ENCODE measurements at places on chromosomes 7 and 10.

DNA sequence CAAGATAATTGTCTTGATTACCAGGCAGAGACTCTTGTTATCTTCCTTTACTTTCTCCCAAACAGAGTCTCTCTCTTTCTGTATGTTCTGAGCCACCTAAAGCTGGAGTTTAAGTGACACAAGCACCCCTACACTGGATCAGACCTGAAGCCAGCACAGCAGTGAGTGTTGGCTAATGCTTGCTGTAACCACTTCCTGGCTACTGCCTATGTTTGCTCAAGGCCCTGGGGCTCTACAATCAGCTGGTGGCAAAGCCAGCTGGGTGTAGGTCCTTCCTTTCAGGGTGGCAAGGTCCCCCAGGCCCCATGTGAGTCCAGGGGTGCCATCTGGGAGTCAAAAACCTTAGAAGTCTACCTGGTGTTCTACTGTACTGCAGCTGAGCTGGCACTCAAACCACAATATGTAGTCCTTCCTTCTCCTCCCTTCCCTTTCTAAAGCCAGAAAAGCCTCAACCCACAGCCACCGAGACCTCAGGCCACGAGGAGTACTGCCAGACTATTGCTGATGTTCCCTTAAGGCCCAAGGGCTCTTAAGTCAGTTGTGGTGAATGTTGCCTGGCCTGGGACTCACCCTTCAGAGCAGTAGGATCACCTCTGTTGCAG, 416.3 kb downstream of the ADRA2A start:
- DNase-seq: no peak

- DNase-seq: peak; percentile 90
Observed at GRCh38 chr7:53383131-53383530, 347.7 kb downstream of the POM121L12 start.

- no peak for DNase-seq
Observed at GRCh38 chr7:135285547-135286233, 52.1 kb downstream of the STRA8 start.

DNA sequence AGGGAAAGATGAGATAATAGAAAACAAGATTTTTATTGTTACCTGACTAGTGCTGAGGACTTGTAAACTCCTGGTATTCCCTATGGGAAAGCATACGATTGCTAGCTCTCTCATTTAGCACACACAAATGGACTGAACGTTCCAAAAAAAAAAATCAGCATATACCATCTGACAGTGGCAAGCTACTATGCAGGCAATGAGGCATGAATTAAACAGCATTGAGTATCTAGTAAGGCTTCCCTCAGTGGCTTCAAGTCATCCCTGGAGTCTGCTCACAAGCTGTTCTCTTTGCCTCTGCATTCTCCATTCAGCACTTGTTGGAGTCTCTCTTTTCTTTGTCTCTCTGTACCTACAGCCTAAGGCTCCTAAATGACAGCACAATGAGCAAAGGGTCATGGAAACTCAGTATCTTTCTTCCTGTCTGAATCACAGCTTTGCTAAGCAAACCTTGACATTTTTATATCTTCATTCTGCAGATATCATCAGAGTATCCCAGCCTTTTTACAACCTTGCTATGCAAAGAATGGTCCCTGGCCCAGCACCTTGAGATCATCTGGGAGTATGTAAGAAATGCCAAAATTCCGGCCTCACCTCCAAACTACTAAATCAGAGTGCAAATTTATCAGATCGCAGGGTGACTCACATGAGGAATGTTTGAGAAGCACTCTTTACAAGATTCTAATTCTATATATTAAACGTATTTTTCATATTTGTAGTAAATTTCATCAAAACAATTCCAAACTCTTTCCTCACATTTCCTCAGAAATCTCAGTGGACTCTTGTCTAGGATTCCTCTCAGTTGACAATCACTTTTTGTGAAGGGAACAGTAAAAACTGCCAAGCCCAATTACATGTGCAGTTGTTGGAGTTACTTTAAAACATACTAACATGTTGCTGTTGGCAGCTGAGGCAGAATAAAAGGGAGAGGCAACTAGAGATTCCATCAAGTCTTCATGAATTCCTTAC, 10.8 kb upstream of the LIPA start:
- DNase-seq: peak; percentile 52

DNA sequence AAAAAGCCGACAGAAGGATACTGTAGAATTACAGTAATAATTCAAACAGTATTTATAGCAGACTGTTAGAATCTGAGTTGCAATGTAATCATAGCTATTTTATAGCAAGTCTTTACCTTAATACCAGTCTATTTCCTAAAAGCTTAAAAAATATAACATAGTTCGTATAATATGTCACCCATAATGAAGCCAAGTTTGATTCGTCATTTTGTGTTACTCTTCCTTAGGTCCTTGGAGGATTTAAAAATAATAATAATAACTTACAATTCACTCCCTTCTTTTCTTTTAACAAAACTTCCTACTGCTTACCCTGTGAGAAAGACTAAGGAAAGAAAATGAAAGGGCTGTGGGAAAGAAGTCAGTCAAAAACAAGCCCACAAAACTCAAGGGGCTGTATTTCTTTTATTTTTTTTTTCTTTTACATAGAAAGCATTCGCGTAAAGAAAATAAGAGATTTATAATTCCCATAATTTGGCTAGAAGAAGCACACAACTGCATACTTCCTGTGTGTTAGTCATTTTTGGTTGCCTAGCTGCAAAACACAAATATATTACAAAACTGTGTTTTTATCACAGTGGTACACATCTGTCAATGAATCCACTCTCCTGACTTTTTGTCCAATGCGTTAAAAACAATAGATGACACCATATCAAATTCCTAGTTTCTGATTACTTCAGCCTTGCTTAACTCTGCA, 187.2 kb upstream of the CELF2 start:
- DNase-seq: peak; percentile 76

- DNase-seq: no peak
Observed at GRCh38 chr7:37068902-37069301, 344.6 kb upstream of the AOAH start.

- DNase-seq: no peak
Observed at GRCh38 chr7:3206771-3207191, 94.3 kb upstream of the SDK1 start.

GRCh38 chr10:89478085-89478738, 57.2 kb downstream of the SLC16A12 start:
- DNase-seq: peak; percentile 82

Data from kidney tubule cell (primary cell).